ENCODE measurements at places on chromosomes 6 and 20.

- DNase-seq: no peak
These were observed 39.3 kb downstream of the GTF2H5 start for GRCh38 chr6:158207422-158207788.

GRCh38 chr6:66326228-66326627, 619.2 kb upstream of the EYS start:
- DNase-seq: no peak

- no peak for DNase-seq
These were observed 21.0 kb downstream of the CLDN20 start for GRCh38 chr6:155284775-155285174.

GRCh38 chr6:30122515-30122914, 9.6 kb upstream of the TRIM31 start:
- DNase-seq: no peak

GRCh38 chr6:44110966-44111365, 16.3 kb downstream of the MRPL14 start:
- no peak for DNase-seq

DNA sequence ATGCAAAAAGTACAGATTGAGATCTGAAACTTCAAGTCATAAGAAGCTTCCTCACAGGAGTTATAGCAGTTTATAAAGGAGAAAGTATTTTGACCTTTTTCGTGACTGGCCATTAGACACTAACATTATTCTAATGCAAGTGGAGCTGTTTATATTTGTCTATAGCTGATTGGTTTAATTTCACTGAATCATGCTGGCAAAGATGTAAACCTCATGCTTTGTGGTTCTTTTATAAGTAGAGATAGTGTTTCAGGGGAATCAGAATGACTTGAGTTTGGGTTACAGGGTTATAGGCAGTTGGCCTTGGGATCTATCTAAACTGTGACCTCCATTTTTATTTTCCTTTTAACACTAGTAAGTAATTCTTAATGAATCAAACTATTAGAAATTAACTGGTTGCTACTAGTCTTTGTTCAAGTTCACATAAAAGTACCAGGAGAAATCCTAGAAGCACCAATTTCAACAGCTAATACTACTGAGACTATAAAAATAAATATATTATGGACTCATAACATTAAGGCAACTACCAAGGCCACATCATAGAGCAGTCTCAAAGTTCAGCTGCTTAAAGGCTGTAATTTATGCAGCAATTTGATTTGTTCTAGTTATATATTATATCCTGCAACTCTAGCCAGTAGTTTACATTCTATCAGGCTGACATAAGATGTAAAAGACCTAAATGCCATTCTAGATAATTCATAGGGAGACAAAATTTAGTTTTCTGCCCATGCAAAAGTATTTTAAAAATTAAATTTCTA, 94.0 kb downstream of the RNGTT start:
- no peak for DNase-seq

DNA sequence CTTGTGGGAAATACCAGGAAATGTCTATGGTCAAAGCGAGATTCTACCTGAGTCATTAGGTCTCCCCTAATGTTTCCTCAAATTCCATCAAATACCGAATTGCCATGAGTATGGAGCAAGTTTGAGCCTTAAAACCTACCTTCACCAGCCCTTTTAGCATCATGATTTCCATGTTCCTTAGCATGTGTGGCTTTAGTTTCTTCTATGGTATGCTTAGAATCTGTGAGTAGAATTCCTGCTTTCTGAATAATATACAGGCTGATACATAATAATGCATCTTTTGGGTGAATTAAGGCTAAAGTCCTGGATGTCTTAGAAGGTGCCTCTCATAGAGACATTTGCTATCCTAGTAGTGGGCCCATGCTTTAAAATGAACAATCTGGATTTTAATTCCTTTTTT, 32.0 kb downstream of the TSPYL4 start:
- no peak for DNase-seq

DNA sequence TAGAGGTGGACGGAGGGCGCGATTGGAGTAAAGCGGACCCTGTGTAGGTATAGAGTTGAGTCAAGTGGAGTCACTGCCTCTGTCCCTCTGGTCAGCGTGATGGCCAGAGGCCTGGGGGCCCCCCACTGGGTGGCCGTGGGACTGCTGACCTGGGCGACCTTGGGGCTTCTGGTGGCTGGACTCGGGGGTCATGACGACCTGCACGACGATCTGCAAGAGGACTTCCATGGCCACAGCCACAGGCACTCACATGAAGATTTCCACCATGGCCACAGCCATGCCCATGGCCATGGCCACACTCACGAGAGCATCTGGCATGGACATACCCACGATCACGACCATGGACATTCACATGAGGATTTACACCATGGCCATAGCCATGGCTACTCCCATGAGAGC, 479 bp downstream of the SLC39A7 start:
- DNase-seq: no peak

DNA sequence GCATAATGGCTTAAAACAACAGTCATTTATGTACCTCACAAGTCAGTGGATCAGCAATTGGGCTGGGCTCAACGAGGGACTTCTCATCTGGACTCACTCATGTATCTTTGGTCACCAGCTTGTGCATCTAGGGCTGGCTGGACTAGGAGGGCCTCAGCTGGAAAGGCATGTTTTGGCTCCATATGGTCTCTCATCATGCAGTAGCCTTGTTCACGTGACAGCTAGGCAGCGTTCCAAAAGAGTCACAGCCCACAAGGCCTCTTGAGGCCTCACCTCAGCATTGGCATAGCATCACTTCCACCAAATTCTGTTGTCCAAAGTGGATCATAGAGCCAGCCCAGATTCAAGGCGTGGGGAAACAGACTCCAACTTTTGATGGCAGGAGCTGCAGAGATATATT, 110.1 kb downstream of the MAFB start:
- no peak for DNase-seq

DNA sequence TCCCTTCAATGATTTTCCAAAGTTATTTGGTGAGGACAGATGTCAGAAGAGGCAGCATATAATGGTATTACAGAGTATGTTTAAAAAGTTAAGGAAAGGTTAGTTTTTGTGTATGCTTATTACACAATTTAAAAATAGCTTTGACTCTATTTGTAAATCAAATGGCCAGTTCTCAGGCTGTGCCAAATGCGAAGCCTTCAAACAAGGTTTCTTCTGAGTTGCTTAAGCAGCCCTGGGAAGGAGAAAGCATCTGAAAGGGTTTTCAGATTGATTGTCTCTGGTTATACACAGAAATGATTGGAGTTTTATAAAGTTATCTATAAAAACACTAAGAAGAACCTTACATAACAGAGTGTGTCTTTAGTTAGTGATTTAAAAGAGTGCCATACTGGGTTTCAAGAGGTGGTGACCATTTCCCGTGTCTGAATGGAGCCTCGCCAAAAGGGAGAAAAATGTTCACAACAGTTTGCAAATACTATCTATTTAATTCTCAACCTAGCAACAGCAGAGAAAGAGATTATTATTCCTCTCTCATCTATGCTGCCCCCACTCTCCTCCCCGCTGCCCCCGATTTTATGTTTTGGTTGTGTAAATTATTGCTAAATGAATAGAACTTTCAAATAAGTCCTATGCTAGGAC, 16.7 kb downstream of the CD109 start:
- DNase-seq: no peak

- no peak for DNase-seq
These were observed 186.9 kb downstream of the LMBRD1 start for GRCh38 chr6:69609836-69610472.

- no peak for DNase-seq
These were observed 685.5 kb upstream of the CITED2 start for GRCh38 chr6:140059947-140060346.

- no peak for DNase-seq
These were observed 21.8 kb downstream of the RNF182 start for GRCh38 chr6:13946506-13946905.

- no peak for DNase-seq
These were observed 48.7 kb upstream of the GATA5 start for GRCh38 chr20:62524505-62524911.
